Activated naive CD4-positive, alpha-beta T cell (primary cell): ENCODE measurements at places on chromosomes 3 and 15.

DNA sequence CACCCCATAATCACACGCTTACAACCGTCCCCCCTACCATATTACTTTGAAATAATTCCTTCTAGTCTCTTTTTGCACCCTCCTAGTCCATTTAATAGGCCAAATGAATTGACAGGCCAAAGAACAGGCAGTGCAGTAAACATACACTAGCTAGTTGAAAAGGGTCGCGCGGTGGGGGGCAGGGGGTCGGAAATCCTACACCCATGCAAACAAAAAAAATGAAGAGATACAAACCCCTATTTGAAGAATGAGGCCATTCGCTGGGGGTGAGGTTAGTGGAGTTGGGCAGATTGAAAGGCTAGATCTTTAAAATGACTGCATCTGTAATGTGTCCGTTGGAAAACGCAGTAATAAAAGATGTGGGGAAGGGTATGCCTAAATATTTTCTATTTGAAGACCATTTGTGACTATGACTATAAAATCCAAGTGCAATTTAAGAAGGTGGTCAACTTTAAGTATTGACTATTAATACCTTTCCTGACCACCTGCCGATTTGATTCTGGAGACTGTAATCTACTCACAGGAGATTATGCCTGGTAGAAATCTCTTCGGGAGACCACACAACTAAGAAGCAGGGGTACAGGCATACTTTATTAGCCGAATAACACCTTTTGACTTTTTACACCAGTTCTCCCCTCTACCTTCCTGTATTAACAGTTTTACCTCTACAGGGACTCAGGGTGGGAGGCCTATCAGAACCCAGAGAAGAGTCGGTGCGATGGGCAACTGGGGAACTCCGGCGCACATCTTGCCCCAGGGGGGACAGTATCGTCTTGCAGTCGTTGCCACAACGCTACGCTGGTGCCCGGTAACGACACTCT, 762 bp upstream of the ARL6 start:
- no peak for DNase-seq

DNA sequence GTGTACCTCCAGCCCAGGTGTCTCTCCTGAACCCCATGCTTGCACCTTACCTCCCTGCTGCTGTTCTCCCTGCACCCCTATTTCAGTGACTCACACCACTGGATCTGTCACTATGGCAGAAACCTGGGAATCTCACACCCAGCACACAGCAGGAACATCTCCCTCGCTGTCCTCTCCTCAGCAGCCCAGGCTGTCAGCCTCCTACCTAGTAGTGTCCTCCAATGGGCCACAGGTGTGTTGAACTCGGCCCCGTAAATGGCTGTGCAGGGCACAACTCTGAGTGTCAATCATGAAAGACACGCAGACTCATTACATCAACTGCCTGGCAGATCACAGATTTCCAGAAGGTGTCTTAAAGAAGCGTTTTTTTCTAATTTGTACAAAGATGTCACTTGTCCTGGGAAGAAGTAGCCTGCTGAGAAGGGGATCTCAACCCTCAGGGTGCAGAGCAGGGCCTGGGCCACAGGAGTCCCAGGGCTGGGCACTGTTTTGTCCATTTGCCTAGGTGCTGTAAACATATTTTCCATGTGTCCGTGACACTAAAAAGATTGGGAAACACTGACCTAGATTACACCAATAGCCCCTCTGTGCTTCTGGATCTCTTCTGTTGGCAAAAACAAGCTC, 33.8 kb downstream of the HOMER2 start:
- DNase-seq = no peak

GRCh38 chr15:75695634-75696310, 16.9 kb downstream of the CSPG4 start:
- no peak for DNase-seq

DNA sequence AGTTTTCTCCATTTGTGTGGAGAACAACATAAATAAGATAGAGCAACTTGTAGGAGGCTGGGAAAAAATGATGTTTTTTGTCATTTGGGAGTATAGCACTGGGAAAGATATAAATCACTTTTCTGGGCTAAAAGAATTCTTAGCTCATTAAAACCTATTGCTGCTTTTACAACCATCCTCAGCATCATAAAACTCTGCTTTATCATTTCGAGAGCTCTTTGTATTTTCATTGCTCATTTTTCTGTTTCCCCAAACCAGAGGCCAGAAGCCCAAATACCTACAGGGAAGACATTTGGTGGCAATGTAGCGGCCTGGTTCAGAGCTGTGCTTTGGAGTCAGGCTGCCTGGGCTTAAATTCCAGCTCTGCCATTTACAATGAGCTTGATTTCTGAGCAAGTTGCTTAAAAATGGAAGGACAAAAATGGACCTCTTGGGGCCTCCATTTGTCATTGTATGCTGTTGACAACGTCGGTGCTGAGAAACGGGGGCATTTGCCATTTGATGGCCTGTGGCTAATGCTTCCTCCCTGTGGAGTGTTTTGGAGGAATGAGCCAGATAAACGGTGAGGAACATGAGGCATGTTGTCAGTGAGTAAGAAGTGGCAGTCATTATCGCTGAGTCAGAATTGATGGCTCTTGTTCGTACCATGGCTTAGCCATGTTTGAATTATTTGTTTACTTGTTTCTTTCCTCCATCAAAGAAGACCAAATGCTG, 260.0 kb downstream of the EBLN2 start:
- no peak for DNase-seq

DNA sequence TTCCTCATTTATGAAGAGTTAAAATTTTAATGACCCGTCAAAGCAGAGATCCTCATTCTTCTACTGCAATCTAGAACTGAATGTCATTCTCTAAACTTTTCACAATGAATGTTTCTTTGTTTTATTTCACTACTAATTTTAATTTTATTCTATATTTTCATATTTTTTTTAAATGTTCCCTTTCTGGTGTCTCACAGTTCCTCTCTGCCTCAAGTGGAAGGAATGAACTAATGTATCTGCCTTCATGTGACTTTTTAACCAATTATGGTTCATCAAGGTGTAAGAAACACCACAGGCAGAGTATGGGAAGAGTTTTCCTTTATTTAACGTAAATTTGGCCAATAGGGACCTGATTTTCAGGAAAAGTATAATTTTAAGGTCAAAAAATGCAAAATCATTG, 441.7 kb downstream of the EPHA6 start:
- DNase-seq = no peak

- DNase-seq = no peak
Measured at GRCh38 chr3:166526881-166527280, 689.7 kb upstream of the BCHE start.

GRCh38 chr3:124558991-124559845, 171.0 kb upstream of the UMPS start:
- DNase-seq = no peak
